ENCODE measurements at places on chromosomes 5 and 9.

DNA sequence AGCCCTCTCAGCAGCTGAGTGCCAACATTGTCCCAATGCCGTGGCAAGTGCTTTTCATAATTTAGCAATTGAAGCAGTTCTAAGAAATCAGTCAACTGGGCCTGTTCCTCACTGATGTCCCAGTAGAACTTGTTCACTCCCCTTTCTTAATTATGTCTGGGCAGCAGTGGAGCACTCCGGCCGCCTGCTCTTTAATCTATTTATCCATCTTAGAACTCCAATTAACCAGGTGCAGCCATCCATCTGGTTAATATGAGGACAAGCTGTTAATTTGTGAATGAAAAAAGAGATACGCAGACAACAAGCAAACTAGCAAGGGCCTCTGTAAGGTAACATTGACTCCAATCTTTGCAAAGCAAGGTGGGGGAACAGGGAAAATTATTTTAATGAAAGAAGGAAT lies 39.4 kb downstream of the MAT2B start:
- no peak for DNase-seq

- no peak for DNase-seq
Observed at GRCh38 chr9:136504512-136505348, 21.9 kb upstream of the SEC16A start.

GRCh38 chr9:110455860-110456259 lies 118.2 kb upstream of the TXNDC8 start:
- no peak for DNase-seq

- no peak for DNase-seq
Observed at GRCh38 chr9:11149065-11149464, 536.3 kb upstream of the PTPRD start.

DNA sequence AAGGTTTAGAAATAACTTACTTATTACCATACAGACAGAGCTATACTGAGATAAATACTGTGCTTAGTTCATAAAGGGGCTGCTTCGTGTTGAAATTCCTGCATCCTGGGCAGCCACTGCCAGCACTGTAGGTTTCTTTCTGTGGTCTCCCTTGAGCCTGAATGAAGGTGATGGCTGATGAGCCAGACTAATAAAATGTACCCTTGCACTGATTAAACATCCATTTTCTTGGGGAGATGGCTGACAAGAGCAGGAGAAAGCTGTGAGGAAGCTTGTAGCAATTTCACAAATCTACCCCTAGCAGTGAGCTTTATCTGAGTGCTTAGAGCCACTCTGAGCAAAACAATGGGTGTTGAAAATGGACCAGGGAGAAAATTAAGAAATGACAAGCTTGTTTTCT lies 23.3 kb upstream of the ZSWIM6 start:
- no peak for DNase-seq

DNA sequence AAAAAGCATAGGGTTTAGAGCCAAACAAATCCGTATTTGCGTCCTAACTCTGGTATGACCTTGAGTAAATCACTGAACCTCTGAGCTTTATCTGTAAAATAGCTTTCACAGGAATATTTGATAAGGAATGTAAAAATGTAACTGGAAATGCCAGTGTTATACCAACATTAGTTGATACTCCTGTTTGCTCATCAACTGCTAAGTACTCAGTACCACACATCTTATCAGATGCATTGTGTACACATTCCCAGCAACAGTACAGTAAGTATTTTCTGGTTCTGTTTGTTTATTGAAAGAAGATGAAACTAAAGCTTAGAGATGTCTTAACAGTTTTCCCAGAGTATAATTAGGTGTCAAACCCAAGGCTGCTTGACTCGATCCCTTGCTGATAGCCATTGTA lies 21.5 kb downstream of the SNAPC3 start:
- DNase-seq: no peak

- DNase-seq: no peak
Observed at GRCh38 chr9:93895535-93895934, 59.6 kb downstream of the BARX1 start.

- no peak for DNase-seq
Observed at GRCh38 chr5:116419258-116419657, 155.4 kb downstream of the SEMA6A start.

DNA sequence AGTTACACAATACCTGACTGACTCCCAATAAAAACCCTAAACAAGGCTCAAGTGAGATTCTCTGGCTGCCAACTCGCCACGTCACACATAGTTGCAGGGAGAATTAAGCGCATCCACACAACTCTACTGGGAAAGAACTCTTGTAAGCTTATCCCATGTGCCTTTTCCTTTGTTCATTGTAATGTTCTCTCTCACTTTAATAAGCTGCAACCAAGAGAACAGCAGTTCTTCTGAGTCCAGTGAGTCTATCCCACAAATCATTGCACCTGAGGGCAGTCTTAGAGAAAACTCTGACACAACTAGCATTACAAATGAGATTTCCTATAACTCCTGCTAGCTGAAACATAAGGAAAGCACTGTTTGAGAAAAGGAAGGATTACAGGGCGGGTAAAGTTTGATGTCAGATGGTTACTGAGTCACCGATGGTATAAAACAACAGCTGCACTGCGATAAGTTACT lies 27.4 kb downstream of the CENPK start:
- DNase-seq: no peak

DNA sequence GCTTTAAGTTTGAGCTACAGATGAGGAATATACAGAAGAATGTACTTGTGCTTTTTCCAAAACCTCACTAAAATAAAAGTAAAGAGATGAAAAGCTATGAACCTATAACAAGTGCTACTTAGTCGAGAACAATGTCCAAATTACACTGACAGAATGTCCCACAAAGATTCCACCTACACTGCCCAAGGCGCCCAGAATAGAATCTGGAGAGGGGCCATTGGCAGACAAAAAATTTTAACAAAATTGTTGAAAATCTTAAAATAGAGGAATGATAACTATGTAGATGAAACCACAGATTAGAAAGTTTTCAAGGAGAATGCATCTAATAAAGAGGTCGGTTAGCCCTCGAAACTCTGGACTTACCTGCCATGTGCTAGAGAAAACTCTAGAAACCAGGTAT lies 235.3 kb downstream of the CETN3 start:
- no peak for DNase-seq

GRCh38 chr5:147874910-147875367 lies 3.6 kb upstream of the SCGB3A2 start:
- no peak for DNase-seq

GRCh38 chr9:114856215-114856941 lies 50.5 kb upstream of the TNFSF15 start:
- no peak for DNase-seq

DNA sequence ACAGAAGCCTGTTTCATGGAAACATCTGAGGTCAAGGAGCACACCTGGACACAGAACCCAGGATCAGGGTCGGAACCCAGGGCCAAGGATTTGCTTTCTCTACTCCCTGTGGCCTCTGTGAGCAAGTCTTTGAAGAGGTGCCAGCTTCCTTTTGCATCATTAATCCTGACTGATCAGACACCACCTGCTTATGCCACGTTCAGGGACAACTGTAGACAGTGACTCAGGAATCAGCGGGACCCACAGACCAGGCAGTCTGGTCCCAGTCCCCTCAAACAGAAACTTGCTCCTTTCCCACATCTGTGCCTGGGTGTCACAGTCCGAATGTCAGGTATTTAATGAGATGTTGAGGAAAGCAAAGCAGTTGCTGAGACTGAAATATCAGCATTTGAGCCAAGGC lies 154.8 kb downstream of the SGCD start:
- no peak for DNase-seq

- DNase-seq: peak; percentile 32
Observed at GRCh38 chr5:56321236-56321881, 88.2 kb upstream of the ANKRD55 start.

GRCh38 chr5:157324237-157324636 lies 58.3 kb downstream of the CYFIP2 start:
- no peak for DNase-seq

- no peak for DNase-seq
Observed at GRCh38 chr9:114592356-114592755, 4.8 kb downstream of the ATP6V1G1 start.

DNA sequence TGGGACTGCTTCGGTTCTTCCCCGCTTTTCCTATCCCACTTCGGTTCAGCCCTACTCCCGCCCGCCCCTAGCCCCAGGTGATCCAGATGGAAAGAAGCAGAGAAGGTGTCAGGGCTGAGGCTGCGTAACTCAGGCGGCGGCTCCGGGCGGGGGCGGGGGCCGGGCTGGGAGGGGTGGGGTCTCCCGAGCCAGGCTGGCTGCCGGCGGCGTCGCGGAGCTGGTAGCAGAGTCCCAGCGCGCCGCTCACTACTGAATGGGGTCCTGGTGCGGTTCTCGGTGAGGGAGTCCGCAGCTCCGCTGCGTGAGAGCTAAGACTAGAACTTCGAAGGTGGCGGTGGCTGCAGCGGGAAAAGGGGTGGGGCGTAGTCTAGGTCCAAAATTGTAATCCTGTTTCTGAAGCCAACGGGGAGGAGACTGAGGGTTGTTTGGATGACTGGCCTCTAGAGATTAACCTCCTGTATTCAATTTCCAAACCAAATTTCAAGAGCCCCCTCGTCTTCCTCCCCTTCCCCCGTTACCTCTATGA lies 1.4 kb downstream of the PRR16 start:
- no peak for DNase-seq

- DNase-seq: no peak
Observed at GRCh38 chr5:152366716-152367115, 38.4 kb downstream of the NMUR2 start.

DNA sequence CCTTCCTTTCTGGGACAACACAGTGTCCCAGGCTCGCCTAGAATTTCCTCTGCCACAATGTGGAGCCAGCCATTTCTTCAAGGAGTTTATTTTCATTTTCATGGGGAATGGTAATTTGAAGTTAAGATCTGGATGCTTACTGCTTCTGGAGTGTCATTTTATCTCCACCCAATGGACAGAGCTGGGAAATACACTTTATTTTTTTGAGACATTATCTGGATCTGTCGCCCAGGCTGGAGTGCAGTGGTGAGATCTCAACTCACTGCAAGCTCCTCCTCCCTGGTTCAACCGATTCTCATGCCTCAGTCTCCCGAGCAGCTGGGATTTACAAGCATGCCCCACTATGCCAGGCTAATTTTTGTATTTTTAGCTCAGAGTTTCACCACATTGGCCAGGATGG lies 12.7 kb upstream of the THG1L start:
- DNase-seq: peak; percentile 23

- DNase-seq: no peak
Observed at GRCh38 chr5:126508251-126508961, 85.2 kb downstream of the GRAMD2B start.

DNA sequence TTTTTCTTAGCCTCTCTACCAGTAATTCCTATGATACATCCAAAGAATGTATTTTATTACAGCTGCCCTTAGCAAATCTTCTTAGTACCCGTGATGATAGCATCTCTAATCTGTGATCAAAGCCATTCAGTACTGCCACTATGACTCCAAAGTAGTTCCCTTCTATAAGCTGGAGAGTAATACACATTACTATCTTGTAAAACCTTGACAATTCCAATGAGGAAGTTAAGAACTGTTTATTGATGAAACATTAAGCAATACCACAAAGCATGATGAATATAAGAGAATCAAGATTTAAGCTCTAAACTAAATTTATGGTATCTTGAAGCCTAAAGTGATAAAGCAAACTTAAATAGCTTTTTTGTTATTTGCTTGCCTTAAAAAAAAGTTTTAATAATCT lies 86.1 kb downstream of the SMIM23 start:
- no peak for DNase-seq

GRCh38 chr9:90808398-90808797 lies 6.8 kb downstream of the SYK start:
- DNase-seq: no peak

DNA sequence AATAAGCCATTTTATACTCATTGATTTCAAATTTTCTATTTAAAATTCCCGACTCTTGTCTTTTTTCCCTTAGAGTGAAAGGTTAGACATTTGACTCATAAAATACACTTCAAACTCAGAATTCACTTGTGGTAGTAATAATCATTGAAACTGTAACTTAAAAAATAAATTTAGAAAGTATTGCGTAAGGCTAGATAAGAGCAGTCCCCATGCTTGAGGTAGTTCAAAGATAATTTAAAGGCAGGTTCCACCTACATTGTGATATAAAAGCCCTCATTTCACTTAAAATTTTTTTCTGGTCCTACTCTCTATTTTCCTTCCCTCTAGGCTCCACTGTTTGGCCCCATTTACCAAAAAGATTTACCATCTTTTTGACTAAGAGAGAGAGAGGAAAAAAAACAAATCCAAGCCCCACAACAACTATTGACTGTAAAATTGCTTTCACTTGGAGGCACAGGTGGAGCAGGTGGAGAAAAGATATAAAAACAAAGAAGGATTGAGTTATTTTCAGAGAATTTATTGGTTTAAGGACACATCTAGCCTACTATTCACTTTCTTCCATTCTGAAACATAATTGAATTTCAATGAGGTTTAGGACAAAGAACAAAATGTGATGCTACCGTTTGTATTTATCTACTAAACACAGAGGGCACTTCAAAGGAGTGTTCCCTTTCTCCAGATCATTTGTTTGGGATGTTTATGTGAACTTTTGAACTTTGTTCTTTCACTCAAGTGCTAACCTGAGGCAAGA lies 61.0 kb downstream of the FBXO4 start:
- no peak for DNase-seq

GRCh38 chr5:94313696-94314095 lies 304.7 kb downstream of the KIAA0825 start:
- DNase-seq: no peak

DNA sequence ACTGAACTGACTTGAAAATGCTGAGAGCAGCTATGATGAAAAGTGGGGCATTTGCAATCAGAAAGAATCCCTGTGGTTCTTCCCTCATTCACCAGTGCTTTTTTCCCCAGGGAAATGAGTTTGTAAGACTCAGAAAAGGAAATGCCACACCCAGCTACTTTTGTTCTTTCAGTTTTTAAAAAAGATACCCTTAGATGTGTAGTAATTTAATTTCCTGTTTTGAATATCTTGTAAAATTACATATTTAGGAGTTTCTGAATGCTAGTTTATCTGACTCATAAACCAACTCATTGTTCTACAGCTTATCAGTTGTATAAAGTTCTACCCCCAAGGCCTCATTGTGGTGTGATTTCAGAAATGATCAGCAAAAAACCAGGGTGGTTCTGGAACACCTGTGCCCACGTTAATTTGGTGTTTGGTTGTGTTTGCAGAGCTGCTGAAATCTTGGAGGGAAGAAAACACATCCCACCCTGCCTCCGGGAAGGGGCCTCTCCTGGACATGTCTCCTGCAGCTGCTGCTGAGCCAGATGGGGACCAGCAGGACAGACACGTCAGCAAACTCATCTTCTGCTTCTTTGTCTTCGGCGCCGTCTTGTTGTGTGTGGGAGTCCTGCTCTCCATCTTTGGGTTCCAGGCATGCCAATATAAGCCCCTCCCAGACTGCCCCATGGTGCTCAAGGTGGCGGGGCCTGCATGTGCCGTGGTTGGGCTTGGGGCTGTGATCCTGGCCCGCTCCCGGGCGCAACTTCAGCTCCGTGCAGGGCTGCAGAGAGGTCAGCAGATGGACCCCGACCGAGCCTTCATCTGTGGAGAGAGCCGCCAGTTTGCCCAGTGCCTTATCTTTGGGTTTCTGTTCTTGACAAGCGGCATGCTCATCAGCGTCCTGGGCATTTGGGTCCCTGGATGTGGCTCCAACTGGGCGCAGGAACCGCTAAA lies 2.8 kb downstream of the TMEM171 start:
- DNase-seq: no peak

All from activated CD4-positive, alpha-beta T cell treated with anti-CD3 and anti-CD28 coated beads, Interleukin-2, amount 50 U/mL, for 24 hours (primary cell).